ENCODE measurements at places on chromosomes 6 and 20.

- DNase-seq: no peak
These were observed 162.8 kb downstream of the ZFAND3 start for GRCh38 chr6:37982317-37982716.

DNA sequence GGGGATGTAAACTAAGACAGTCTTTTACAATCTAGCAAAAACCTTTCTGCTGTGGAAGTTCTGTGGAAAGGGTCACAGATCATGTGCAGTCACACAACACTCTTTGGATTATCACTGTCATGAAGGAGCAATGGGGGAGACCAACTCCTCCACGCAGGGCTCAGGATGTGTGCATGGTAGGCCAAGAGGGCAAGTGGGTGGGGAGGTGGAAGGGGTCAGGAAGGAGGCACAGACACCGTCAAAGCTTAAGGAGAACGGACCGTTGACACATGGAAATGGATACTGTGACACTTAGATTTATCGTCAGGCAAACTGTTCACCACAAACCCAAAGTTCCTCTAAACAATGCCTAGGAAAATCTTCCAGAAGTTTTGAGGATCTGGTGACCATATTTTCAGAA, 215.8 kb downstream of the PAX1 start:
- no peak for DNase-seq

GRCh38 chr6:6808915-6809314, 220.4 kb downstream of the LY86 start:
- DNase-seq: no peak

DNA sequence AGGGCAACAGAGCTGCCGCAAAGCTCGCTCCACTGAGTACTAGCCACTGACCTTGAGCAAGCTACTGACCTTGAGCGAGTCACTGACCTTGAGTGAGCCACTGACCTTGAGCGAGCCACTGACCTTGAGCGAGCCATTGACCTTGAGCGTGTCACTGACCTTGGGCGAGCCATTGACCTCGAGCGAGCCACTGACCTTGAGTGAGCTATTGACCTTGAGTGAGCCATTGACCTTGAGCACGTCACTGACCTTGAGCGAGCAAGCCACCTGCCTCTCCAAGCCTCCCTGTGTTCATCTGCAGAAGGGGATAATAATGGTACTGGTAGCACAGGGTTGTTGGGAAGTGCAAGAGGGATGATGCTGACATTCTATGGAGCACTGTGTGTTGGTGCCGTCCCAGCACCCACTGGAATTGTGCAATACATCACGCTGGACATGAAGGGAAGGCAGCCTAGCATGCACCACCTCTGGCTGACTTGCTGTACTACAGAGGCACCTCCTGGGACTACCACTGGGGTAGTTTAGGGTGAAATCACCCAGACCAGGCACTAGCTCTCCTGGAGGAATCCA, 60.2 kb downstream of the CTCFL start:
- DNase-seq: peak; percentile 31

DNA sequence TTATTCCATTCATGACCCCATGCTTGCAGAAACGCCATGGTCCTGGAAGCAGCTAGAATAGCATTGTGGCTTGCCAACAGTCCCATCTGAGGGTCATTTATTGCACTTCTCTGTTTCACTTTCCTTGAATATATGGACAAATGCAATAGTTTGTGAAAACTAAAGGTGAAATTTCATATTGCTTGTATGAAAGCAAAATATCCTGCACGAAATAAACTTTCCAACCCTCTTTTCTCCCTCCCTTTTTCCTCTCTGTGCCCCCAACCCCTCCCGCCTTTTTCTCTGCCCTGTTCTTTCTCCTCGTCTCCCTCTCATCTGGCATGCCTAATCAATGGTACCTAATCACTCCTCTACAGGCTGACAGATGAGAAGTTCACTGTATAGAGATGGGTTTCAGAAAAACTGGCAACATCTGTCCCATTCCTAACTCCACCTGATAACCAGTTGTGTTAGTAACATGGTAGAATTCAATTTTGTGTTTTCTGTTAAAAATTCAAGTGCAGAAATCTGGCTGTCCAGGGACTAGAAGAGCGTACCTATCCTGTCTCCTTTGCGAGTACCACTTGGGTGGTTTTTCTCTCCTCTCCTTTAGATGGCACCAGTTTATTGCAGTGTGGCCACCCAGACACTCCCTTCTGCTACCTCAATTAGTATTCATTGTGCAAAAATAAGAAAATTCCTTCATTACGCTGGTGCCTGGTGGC, 198.6 kb downstream of the FOXA2 start:
- DNase-seq: no peak

- no peak for DNase-seq
These were observed 22.7 kb upstream of the HLA-DQA1 start for GRCh38 chr6:32614366-32615081.

GRCh38 chr20:62606016-62606415, 36.3 kb upstream of the SLCO4A1 start:
- DNase-seq: no peak

DNA sequence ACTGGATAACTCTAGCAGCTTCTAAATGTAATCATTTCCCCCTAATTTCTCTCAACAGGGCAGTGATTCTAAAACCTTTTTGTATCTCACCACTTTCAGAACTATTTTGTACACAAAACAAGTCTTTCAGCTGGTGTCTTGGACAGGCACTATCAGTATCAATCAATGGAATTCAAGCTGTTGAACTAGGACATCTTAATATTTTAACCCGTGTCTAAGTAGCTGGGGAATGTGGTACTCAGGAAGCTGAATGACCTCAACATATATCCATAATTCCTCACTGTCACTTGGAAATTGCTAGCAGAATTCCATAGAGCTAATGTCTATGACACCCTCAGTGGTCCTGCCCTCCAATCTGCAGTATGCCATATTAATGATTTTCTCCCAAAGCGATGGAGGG, 24.5 kb downstream of the ADAT2 start:
- DNase-seq: no peak

DNA sequence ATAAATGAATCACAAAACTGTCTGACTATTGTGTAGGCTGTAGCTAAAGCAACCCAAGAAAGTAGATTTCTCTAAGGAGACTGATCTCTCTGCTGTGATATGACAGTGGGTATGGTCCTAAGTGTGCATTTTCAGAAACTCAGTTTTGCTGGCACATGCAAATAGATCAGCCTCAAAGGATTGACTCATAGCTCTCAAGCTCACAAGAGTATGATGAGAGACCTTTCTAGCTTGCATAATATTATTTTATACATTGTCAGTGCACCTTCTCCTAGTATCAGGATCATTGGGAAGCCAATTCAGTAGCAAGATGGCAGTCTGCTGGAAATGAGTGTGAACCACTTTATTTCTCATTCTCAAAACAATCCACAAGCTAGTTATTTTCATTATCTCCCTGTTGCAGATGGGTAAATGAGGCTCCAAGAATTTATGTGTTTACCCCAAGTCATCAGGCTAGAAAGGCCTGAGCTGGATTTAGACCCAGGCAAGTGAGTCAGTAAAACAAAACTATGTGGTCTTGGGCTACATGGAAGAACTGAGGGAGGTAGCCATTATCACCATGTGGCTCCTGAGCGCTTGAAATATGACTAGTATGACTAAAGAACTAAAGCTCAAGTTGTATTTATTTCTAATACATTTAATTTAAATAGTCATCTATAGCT, 27.9 kb upstream of the PLCB4 start:
- no peak for DNase-seq

DNA sequence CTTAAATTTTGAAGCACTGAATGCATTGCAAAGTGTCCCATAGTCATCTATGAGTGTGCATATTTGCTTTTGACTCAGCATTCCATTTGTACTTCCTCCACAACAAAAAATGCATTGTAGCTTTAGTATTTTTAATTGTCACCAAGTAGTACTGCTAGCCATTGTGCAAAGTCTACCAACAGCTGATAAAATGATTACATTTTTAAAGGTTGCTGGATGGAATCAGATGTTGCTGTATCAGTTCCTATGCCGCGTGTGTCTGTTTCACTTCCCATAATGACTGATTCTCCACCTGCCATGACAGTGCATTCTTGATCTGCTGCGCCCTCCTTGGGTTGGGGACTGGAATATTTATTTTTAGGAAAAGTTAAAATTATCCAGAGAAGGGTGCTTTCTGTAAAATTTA, 41.2 kb downstream of the SLX4IP start:
- no peak for DNase-seq

- DNase-seq: no peak
These were observed 338.1 kb downstream of the PLCB1 start for GRCh38 chr20:8470156-8470555.

- no peak for DNase-seq
These were observed 877 bp downstream of the ENPP4 start for GRCh38 chr6:46130666-46131065.

- DNase-seq: no peak
These were observed 100.8 kb downstream of the TRERF1 start for GRCh38 chr6:42350911-42351310.

- no peak for DNase-seq
These were observed 27.5 kb upstream of the TGM6 start for GRCh38 chr20:2353231-2353630.

DNA sequence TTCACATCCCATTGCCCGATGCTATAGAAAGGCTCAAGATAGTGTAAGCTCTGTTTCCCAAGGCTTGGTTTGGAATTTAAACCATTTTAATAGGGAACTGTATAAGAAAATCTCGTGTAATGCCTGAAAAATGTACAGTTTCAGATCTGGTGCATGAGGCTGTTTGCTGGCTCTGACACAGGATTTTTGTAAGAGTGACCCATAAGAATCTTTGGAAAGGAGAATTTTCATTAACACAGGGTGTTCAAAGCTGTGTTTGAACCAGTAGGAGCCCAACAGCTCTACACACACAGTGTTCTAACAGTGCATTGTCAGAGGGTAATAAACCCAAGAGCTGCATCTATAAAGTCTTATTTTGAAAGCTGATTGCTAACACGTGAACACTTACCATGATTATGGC, 293.5 kb downstream of the PRL start:
- DNase-seq: no peak

DNA sequence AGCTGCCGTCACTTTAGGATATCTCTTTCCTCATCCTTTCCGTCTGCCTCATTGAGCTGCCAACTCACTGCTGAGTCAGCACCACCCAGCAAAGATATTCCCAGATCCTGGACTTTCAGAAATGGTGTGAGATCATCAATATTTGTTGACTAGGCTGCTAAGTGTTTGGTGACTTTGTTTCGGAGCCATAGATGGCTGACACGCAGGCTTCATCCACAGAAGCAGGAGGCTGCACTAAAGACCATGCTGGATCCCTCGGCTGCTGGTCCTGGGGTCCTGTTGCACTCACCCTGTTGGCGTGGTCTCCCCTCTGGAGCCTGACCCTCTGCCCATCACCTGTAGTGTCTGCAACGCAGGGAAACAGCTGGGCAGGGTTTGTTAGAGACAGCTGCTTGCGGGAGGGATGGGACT, 96.5 kb downstream of the ERMARD start:
- DNase-seq: no peak

- peak; percentile 57 for DNase-seq
These were observed 133.5 kb downstream of the TBC1D7 start for GRCh38 chr6:13194852-13195251.

DNA sequence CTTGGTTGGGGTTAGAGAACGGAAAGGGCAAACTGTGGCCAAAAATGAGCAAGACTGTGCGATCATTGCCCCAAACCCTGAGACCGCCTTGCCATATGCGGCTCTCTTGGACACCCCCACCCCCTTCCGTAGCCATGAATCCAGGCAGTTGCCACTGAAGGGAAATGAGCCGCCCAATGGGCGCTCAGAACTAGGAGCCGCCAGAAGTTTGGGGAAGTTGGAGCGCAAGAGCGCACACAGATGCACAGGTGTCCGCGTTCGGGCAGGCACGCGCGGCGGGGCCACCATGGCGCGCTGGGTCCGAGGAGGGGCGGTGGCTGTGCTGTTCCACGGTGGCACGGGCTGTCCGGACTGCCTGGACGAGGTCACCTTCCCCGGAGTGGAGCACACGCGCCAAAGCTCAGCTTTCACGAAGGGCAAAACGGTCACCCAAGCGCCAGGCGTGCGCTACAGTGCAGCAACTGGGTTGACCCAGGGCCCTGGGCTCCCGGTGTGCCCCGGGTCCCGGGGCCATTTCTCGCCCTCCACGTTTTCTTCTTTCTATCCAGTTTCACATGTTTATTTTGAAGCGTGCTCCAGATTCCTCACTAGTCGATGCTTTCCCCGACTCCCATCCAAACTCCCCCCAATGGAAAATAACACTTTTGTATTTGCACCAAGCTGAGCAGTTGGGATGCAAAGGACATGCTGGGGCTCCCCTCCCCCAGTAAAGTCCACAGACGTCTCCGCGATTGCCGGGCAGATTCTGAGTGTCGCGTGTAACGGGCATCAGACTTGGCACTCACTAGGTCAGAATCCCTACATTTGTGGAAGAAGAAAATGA, 906 bp upstream of the PDE10A start:
- no peak for DNase-seq

DNA sequence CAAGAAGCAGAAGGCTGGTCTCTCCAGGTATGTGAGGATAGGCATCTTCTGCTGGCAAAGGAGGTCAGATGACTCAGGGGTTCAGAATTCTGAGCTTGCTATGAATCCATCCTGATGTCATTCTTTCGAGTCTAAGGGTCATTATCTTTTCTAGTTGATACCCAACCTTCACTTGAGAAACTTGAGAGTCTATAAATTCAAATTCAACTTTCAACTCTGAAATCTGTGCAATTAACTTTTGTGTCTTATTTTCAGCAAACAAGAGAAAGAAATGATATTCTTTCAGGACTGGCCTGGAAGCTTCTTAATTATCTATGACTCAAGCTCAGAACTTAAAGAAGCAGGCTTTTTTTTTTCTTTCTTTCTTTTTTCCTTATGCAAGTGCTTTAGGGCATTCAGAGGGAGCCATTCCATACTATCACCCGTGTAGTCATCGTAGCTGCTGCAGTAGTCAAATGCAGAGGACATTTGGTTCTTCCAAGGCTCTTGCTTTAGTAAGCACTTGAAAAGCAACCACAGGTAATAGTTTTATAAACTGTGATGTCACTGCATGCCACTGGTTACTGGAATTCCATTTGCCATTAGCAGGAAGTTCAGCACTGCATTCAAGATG, 93.0 kb downstream of the ADTRP start:
- DNase-seq: peak; percentile 9

DNA sequence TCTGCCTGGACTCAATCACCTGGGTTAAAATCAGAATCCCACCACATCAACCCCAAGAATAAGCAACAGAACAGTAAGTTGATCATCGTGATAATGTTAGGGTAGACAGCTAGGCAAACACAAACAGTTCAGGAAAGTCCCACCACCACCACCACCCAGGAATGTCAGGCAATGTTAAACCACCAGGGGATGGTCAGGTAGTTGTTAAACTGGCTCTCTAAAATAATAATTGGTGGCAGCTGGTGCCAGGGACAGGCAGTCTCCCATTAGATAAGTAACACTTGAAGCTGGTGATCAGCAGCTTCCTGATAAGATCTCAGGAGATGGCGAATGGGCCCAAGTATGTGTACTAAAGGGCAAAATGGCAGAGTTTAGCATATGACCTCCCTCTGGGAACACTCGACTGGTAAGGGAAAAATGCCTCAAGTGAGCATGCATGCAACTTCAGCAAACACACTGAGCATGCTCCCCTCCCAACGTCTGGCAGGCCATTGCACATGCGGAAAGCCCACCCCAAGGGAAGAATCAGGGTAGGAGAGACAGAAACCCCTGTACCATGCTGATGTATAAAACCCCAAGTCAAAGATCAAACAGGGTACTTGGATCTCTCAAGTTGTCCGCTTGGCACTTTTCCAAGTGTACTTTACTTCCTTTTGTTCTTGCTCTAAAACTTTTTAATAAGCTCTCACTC, 66.6 kb downstream of the IPCEF1 start:
- DNase-seq: no peak

GRCh38 chr6:15881150-15881549, 218.3 kb upstream of the DTNBP1 start:
- DNase-seq: no peak

GRCh38 chr6:15475261-15475660, 187.6 kb downstream of the DTNBP1 start:
- no peak for DNase-seq
